ENCODE measurements at places on chromosomes 2 and 18.
A peak's percentile ranks its signal among the peaks of the same experiment; 100 is the strongest.

- no peak for DNase-seq
These were observed 29.9 kb upstream of the AGAP1 start for GRCh38 chr2:235463893-235464292.

GRCh38 chr2:120914839-120915521 lies 179.3 kb downstream of the GLI2 start:
- DNase-seq, result no peak

DNA sequence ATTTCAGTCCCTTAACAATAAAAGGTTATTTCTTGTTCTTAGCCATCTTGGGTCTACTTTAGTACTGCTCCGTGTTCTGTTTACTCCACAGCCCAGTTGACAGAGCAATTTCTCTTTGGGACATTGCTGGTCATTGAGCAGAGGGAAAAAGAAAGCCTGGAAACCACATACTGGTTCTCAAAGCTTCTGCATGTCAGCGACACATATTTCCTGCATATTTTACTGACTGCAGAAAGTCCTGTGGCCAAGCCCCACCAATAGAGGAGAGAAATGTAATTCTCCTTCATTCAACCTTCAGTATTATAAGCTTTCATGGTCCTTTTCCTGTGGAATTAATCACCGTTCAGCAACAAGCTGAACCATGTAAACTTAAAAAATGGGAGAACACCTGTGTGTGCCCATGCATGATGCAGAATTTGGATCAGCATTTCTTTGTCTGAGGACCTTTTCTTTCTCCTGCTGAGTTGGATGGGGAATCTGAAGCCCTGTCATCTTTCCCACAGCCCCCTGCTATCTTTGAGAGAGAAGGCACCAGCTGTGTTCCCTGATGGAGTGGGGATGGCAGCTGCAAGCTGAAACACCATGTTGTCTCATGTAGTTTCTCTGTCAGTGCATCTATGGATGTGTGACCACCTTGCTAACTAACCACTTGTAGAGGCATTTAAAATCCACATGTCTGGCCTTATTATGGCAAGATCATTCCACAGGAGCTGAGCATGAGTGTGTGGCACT lies 431.6 kb downstream of the MEIS1 start:
- no peak for DNase-seq

DNA sequence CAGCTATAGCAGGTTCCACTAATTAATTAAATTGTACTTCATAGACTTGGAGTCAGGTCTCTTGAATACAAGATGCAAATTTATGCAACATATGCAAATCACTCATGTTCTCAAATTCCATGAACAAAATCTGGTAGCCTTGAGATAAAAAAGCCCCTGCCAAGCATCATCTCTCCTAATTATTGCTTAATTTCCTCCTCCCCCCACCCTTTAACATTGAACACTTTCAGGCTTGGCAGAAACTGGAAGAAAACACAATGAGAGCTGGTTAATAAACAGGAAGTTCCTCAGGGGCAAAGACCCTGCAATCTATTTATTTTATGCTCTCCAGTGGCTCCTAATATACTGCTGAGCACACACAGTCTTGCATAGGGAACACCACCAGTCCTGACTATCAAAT lies 35.6 kb upstream of the ACVR1 start:
- DNase-seq, result no peak

DNA sequence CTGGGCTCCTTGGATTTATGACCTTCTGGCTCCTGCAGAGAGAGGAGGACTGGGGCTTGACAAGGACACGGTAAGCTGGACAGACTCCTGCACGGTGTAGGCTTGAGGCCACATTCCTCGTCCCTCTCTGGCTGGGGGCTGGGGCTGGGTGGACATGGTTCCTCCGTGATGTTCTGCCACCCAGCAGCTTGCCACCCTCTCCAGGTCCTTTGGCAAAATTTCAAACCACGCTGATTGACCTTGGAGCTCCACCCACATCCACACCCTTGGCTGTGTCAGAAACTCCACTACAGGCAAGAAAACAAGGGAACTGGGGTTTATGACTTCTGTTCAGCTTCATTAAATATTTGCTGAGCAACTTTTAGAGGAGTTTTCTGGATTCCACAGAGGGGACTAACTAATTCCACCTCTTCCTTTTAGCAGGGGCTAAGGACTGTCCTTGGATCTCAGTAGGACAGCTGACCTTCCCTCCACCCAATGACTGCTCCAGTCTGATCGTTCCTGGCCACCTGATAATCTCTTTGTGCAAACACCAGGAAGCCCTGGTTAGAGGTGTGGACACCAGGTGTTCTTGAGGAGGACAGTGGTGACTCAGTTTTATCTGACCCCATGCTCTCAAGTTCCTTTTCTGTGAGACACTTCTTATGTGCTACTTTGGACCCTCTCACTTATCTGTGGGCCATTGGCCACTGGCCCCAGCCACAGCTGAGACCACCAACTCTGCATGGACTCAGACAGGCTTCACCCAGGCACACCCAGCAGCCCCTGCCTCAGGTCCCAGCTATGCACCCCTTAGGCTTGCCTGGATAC lies 29.3 kb downstream of the GPR55 start:
- no peak for DNase-seq

DNA sequence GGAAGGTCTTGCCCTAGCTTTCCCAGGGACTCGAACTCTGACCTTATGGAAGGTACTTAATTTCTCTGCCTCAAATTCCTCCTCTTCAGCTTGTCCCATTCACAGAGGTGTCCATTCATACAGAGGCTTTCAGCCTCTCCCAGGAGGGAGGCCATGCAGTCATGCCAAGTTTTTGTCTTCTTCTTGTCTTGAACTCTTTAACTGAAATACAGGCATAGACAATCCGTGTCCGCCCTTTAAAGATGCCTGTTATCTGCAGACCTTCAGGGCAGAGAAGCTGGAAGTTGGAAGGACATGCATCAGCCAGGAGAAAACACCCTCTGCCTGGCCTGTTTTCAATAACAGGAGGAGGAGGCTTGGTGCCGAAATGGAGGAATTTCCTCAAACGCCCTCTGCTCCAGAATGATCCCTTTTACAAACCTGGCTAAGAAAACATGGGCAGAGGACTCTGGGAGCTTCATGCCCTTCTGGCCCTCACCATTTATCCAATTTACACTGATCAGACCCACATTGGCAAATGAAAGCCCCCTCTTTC lies 308.3 kb downstream of the MYCN start:
- DNase-seq, result no peak

DNA sequence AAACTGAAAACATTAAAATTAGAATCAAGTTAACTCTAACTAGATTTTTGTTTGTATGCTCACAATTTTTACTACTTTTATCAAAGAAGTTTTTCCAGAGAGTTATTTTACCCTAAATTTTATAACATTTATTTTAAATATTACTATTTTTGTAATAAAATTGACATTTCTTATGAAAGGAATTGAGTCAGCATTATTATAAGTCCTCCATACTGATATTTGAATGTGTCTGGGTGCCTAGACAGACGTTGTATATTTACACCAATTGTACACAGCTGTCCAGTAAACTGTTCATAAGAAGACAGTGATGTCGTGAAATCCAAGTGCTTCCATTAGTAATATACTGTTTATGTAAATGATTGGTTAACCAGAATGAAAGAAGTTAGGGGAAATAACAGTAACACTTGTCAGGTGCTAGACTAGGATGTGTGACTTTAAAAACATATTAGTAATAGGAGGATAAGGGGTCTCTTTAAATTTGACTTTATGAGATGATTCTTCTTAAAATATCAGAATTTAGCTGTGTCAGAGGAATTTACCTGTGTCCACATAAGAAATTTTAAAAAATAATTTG lies 73.7 kb downstream of the TANK start:
- no peak for DNase-seq

DNA sequence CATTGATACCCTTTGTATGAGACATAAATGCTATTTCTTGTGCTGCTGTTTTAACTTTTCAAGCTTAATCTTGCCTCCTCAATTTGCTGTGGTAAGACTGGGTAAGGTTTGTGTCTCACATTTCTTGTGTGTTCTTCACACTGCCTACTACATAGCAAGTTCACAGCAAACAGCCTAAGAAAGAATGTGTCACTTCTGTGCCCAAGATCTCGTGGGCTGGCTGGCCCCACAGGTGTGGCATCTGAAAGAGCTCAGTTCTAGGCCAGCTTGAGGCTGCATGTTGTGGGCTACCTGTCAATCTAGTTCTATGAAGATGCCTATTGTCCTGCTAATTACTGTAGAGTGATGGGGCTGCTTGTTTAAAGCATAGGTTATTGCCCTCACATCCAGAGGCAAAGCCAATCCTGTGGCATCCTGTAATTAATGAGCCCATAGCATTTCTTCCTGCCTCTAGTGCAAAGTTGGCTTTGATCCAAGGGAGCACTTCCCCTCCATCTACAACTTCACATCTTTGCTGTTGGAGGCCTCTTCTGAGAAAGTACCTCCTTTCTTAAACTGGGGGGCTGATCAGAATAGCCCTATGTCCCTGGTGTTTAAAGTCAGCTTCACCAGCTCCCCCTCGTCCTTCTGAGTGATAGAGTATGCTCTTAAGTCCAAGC lies 40.9 kb upstream of the ASPRV1 start:
- DNase-seq, result no peak

DNA sequence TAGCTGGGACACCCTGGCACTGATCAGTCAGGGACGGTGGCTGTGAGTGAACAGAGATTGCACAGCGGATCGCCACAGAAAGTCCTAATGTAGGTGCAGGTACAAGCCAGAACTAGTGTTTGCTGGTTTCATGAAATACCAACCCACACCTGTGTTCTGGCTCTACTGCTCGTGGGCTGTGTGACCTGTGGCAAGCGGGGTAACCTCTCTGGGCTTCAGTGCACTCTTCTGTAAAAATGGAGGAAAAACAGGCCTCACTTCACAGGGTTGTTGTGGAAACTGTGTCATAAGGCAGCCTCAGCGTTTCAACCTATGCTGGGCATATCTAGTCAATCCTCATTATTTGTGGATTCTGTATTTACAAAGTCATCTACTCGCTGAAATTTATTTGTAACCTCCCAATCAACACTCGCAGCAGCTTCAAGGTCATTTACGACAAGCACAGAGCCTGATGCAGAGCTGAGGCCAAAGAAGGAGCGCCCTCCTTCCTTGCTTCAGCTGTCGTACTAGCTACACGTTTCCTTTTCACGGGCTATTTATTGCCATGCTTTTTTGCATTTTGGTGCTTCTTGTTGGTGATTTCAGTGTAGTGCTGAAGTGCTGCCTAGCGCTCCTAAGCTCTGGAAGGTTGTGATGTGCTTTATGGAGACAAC lies 30.0 kb downstream of the GPR45 start:
- DNase-seq, result no peak

DNA sequence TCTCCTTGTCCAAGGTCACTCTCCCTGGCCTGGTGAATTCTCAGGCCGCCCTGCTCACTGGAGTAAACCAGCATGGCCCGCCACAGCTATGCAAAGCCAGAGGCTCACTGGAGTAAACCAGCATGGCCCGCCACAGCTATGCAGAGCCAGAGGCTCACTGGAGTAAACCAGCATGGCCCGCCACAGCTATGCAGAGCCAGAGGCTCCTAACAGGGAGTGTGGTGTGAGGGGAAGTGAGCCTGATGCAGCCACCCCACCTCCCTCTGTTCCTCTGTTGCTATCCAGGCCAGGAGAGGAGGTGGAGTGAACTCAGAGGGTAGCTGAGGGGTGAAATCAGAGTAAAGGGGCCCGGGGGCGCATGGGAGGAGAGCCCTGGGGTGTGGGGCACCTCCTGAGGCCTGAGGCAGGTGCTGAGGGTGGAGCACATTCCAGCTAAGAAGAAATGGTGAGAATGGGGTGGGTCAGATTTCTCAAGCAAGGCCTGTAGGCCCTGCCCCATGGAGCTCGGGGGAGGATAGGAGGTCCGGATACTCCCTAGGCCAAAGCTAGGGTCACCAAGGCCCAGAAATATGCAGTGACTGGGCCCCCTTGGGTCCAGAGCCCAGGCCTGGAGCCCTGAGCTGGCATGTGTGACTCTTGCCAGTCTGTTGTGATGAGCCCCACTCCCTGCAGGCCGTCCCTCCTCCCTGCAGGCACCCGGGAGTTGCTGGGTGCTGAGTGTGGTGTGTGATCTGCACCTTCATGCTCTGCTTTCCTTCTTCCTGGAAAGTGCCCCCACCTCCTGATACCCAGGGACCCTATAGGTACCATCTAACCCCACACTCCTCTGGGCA lies 1.5 kb downstream of the ATP6V1B1 start:
- no peak for DNase-seq

DNA sequence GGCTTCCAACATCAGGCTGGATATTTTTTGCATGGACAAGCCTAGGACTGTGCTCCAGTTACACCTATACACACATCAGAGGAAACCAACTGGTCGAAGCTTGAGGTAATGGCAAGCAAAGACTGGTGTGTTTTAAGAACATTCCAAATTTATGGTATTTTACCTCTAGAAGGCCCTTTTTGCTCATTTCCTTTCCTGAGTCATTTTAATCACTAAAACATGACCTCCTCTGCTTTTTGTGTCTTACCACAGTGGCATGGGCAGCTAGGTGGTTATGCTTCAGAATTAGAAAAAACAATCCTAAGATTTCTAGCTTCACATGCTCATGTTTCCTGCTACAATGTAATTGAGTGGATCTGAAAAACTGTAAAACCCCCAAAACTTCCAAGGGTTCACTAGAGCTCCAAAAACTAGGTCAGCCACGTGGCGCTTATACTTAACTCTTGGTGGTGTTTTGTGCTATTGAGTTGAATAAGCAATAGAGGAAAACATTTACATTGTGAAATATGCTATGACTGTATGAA lies 30.6 kb upstream of the CHRNA1 start:
- DNase-seq, result peak; percentile 19

GRCh38 chr2:219514196-219514761 lies at the start of gene ASIC4:
ASIC4 (plus strand) TSS chr2:219514482; CDS start chr2:219514725, 243 bp downstream.
- DNase-seq, result no peak

DNA sequence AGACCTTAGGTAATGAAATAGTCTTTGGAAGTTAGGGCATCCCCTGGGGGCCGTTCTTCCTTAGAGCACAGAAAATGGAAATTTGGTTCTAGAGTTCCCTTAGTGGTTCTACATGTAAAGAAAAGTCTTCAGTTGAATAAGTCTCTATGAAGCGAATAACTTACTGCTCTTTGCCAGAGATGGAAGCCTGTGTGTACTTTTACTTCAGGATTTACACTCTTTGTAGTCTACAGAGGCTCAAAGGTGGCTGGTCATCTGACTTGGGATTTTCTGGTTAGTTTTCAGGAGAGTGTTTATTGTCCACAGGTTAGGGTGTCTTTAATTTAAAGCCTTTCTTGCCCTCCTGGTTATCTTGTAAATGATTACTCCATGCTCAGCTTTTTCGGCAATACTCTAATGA lies 210.6 kb downstream of the ZNF521 start:
- no peak for DNase-seq

- no peak for DNase-seq
These were observed 46.3 kb downstream of the NOP58 start for GRCh38 chr2:202311823-202312388.

GRCh38 chr2:65876114-65876513 lies 443.7 kb upstream of the SPRED2 start:
- no peak for DNase-seq
